ENCODE measurements at places on chromosomes 1 and 21. TPM values are rescaled to one million over a fixed set of nuclear protein-coding genes. Genes with fewer than 3 reads are reported as not detected.

Gene ARHGEF16
- polyA plus RNA-seq: 0.10 TPM

Gene LRRC38
- polyA plus RNA-seq: not detected

Gene MFSD2A
- polyA plus RNA-seq: 4.1 TPM

- H3K36me3 ChIP-seq: peaks cover 11% of the 10 kb centered on the region
- no peak overlapping the region for H3K4me3 ChIP-seq
- H3K27ac ChIP-seq: no peak overlapping the region
- DNase-seq: no peak
- no peaks in the 10 kb centered on the region for H3K27me3 ChIP-seq
- peaks cover 11% of the 10 kb centered on the region for H3K4me1 ChIP-seq
Observed at GRCh38 chr1:22875241-22875640, 97.4 kb downstream of the LACTBL1 start.

DNA sequence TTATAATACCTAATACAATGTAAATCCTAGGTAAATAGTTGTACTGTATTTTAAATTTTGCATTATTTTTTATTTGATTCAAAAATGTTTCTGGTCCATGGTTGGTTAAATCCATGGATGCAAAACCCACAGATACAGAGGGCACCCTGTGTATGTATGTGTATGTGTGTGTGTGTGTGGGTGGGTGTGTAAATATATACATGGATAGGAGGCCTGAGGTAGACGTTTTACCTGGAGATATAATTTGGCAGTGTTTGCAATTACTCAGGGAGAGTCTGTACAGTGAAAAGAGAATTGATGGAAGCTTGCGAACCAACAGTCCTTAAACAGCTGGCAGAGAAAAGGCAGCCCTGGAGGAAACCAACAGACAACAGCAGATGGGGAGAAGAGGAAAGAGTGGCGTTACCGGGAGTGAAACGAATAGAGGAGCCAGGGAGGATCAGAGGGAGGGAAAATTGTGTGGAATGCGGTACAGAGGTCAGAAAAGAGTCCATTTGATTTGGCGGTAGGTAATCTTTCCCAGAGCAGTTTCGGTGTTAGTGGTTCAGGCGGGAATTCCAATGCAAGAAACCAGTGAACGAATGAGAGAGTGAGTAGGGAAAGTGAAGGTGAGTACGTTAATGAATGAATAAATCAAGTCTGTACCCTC, 47.9 kb upstream of the NBL1 start:
- H3K4me1 ChIP-seq: peaks cover 7% of the 10 kb centered on the region
- H3K27ac ChIP-seq: peak overlapping the region; percentile 76
- H3K36me3 ChIP-seq: no peaks in the 10 kb centered on the region
- peak; percentile 52 for DNase-seq
- peak overlapping the region; percentile 78 for H3K4me3 ChIP-seq
- no peaks in the 10 kb centered on the region for H3K27me3 ChIP-seq

DNA sequence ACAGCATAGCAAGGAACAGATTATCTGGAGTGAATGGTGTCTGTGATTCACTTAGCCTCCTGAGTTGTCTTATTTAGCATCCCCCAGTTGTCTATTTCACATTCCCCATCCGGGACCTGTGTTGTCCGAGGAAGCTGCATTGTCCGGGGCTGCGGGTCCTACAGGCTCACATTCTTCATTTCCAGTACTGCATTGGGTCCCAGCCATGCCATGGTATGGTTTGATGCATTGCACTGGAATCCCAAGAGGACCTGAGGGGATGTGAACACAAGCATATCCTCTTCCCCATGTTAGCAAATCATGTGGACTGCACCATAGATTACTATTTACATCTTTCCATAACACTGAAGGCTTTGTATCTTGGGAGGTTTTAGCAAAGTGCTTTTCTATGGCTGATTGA, 48.2 kb upstream of the PRELP start:
- peaks cover 8% of the 10 kb centered on the region for H3K4me1 ChIP-seq
- H3K4me3 ChIP-seq: no peak overlapping the region
- peaks cover 43% of the 10 kb centered on the region for H3K27me3 ChIP-seq
- H3K36me3 ChIP-seq: no peaks in the 10 kb centered on the region
- DNase-seq: no peak
- no peak overlapping the region for H3K27ac ChIP-seq

DNA sequence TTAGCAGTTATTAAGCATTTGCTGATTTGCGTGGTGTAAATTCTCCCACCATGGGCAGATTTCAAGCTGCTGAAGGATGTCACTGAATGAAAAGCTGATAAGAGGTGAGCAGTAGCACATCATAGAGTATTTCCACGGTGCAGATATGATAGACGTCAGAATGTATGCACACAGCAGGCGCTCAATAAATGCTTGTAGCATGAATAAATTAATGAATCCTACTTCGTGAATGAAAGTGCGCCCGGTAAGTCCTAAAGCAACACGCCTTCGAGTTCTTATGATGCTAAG, 510 bp upstream of the UBIAD1 start:
- H3K4me3 ChIP-seq: peak overlapping the region; percentile 29
- peaks cover 11% of the 10 kb centered on the region for H3K4me1 ChIP-seq
- peak overlapping the region; percentile 45 for H3K27ac ChIP-seq

- DNase-seq: no peak
Observed at GRCh38 chr21:29827236-29827635, 112.6 kb downstream of the GRIK1 start.

DNA sequence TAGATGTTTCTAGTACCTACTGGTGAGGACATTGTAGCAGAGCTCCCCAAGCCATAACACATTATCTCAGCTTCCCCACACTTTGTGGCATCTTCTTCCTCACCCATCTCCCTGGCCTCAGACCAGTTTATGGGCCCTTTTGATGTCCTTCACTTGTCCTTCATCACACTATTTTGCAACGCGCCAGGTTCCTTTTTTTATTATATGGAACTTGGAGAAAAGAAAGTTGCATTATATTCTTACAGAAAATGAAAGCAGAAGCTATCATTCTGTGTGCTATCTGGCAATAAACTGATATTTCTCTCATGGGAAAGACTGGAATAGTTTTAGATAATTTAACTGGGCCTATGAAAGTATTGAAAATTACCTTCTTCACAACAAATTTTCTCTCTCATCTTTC, 196.9 kb upstream of the ETV3 start:
- no peaks in the 10 kb centered on the region for H3K4me1 ChIP-seq
- no peak for DNase-seq
